ENCODE measurements at places on chromosomes 13 and 19.

DNA sequence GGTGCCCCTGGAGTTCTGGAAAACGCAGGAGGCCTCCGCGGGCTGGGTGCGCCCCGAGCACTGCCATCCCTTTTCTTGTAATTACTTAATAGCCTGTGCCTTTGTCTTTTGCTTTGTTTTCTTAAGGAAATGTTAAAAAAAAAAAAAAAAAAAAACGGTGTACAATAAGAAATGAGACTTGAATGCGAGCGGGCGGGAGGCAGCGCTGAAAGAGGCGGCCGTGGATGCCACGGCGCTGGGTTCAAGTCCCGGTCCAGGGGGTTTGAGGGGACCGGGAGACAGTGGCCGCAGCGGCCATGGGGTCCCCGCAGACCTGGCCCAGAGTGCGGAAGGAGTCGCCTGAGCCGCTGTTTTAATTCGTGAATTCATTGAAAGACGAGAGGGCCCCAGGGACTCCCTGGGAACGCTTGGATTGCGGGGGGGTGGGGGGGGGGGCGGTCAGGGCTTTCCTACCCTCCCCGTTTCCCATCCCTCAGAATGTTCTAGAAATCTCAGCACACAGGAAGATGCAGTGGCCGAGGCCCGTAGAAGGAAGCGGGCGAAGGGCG, 349.2 kb upstream of the ARGLU1 start:
- DNase-seq: no peak

DNA sequence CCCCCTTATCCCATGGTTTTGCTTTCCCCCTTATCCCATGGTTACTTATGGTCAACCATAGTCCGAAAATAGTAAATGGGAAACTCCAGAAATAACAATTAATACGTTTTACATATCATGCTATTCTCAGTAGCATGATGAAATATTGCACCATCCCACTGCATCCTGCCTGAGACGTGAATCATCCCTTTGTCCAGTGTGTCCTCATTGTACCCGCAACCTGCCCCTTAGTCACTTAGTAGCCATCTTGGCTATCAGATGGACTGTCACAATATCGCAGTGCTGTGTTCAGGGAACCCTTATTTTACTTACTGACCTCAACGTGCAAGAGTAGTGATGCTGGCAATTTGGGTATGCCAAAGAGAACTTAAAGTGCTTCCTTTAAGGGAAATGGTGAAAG, 10.5 kb upstream of the NBEA start:
- no peak for DNase-seq

GRCh38 chr19:38331728-38332127, 3.9 kb upstream of the CATSPERG start:
- DNase-seq: no peak

DNA sequence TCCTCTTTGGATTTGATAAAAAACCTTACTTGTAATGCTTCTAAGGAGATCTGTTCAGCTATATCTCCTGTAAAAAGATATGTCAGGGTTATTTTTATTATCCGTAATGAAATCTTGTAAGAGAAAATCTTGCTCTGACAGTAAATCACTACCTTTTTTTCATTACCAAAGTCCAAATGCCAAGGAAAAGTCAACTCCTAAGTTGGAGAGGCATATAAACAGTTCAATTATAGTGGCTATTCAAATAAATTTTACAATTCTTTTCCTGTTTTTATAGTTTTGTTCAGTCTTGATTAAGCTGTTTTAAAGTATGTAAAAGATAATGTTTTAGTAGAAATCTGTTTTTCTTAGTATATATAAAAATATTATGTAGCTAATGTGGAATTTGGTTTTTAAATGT, 9.0 kb downstream of the KCTD4 start:
- DNase-seq: no peak

GRCh38 chr19:7872306-7873204, 1.6 kb downstream of the PRR36 start:
- DNase-seq: no peak

DNA sequence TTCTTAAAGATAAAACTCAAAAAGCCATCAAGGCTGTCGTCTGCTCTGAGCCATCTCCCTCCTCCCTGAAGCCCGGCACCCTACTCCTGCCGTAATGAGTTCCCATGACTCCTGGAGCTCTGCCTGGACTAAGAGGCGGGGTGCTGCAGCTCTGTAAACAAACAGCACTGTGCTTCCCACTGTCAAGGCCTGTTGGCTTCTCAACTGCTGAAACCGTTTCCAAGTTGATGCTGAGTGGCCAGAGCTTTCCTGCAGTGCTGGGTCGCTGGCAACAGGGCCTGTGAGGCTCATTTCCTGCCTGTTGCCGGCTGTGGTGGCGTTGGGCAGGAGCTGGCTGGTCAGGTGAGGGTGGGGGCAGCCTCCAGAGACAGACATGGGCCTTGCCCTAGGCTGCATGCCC, 26.7 kb upstream of the ISYNA1 start:
- DNase-seq: no peak

GRCh38 chr19:46601318-46602224, at the start of gene CALM3:
Gene CALM3, plus strand, starts transcription at chr19:46601330. Its CDS starts 105 bp downstream, at chr19:46601435.
- no peak for DNase-seq

DNA sequence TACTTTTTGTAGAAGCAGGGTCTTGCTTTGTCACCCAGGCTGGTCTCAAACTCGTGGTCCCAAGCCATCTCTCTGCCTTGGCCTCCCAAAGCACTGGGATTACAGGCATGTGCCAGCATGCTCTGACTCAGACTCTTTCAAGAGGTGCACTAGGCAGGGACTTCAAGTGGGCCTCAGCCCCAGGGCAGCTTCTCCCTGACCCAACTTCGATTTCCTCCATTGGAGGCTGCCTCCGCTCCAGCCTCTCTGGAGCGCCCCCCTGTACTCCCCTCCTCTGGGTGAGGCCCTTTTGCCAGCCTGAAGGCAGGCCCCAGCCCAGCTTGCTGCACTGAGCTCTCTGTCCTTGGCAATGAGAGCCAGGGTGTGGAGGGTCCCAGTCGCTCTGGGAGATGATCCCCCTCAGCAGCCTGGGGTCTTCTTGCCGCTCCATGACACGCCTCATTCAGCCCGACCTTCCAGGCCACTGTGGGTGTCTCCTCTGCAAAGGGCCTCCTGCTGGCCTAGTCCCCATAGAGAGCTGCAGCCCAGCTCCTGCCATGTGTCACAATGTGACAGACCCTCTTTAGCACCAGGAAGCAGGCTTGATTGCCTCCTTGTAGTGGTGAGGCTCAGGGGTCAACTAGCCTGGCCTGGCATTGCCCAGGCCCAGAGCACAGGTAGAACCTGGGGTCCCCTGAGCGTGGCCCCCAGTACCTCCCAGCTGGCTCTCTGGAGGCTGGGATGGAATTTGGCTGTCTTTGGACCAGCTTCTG, 16.4 kb downstream of the CARM1 start:
- no peak for DNase-seq

- DNase-seq: no peak
Observed at GRCh38 chr19:3691726-3692125, 8.5 kb downstream of the PIP5K1C start.

DNA sequence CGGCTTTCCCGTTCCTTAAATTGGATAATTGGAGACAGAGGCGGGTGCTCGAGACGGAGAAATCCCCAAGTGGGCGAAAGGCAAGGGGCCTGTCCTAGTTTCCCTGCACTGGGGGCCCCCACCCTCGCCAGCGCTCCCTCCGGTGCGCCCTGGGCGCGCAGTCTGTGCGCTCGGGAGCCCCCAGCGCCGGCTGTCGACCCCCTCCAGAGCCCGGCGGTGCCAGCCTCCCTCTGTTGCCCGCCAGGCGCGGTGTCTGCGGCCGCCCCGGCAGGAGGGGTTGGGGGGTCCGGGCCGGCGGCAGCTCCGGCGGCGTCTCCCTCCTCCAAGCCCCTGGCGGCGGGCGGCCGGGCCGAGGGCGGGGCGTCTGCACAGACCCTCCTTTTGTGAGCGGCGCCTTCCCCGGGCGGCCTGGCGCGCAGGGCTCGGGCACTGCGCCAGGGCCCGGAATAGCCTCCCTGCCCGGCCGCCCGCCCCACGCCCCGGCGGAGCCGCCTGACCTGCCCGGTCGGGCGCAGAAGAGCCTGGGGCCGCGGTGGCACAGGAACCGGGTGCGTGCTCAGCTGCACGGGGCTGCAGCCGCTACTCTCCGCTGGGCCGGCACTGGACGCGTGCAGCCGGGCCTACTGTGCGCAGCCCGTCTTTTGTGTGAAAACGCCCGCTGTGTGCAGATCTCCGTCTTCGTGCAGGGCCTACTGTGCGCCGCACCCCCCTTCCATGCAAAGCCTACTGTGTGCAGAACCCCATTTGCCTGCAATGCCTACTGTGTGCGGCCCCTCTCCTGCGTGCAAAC, 13.2 kb downstream of the GADD45B start:
- DNase-seq: peak; percentile 14

DNA sequence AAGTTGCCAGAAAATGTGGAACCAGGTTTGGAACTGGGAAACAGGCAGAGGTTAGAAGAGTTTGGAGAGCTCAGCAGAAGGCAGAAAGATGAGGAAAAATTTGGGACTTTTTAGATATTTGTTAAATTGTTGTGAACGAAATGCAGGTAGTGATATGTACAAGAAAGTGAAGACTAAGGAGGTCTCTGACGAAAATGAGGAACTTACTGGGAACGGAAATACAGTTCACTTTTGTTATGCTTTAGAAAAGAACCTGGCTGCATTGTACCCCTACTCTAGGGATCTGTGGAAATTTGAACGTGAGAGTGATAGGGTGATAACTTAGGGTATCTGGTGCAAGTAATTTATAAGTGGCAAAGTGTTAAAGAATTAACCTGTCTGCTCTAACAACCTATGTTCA, 632.4 kb downstream of the SLITRK5 start:
- no peak for DNase-seq

GRCh38 chr19:54418030-54418929, 3.0 kb downstream of the TTYH1 start:
- DNase-seq: no peak

DNA sequence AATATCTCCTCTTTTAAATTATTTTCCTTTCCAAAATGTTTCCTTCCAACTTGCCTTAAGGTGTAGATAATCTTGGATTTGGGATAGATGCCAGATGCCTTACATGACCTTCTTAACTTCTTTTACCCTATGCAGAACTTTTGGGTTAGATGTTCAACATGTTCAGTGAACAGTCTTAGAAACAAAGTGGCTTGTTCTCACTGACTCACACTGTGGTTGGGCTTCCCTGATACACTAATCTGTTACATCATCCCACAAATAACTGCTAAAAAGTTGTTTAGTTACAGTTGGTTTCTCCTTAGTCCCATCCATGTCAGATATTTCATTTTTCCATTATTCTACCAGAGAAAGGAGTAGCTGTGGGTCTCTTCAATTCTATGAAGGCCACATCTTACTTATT, 2638.2 kb downstream of the PCDH9 start:
- DNase-seq: no peak

- no peak for DNase-seq
Observed at GRCh38 chr13:89455741-89456140, 1784.6 kb downstream of the SLITRK5 start.

DNA sequence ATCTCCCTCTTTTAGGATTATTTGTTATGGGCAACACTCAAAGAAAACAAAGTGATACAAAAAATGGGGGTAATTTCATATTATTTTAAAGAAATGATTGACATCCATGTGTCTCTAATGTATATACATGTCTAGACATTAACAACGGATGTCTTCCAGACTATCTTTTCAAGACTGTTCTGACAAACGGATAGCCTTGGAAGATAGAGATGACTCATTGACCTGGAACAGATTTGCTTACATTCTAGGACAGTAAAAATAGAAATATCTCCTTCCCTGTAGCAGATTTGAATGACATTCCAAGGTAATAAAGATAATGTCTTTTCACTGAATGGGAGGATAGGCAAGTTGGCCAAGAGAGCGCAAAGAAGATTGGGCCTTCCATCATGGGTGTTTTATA, 26.2 kb upstream of the SLITRK6 start:
- DNase-seq: no peak

GRCh38 chr19:4472174-4472974, at the start of gene HDGFL2:
Gene HDGFL2, plus strand, starts transcription at chr19:4472297. Its CDS starts 54 bp downstream, at chr19:4472351.
- DNase-seq: no peak

DNA sequence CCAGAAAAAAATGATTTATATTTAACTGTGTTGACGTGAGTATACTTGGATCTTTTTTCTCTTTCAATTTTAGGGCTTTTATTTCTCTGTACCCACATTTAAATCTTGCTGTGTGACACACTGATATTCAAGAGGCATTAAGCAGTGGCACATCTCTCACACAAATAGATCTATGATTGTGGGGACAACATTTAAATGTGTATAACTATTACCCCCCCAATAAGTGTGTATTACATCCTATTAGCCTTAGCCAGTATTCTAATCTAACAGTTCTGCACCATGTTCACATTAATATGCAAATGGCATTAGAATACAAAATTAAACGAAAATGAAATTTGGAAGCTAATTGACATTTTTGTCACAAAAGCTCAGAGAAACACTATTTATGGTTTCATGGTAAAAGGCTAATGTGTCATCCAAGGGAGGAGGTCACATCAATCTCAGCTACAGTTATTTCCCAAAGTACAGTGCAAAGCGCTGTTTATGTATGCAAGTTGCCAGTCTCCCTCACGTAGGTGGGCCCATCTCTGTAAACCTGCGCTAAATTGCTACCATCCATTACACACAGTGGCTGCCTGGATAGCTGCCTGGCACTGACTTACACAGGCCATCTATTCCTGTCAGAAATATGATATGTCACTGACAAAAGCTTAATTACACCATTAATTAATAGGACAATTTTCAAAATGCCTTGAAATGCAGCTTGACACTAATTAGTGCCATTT, 984.7 kb upstream of the PCDH9 start:
- no peak for DNase-seq

- DNase-seq: no peak
Observed at GRCh38 chr19:8571006-8571411, 6.2 kb downstream of the MYO1F start.

DNA sequence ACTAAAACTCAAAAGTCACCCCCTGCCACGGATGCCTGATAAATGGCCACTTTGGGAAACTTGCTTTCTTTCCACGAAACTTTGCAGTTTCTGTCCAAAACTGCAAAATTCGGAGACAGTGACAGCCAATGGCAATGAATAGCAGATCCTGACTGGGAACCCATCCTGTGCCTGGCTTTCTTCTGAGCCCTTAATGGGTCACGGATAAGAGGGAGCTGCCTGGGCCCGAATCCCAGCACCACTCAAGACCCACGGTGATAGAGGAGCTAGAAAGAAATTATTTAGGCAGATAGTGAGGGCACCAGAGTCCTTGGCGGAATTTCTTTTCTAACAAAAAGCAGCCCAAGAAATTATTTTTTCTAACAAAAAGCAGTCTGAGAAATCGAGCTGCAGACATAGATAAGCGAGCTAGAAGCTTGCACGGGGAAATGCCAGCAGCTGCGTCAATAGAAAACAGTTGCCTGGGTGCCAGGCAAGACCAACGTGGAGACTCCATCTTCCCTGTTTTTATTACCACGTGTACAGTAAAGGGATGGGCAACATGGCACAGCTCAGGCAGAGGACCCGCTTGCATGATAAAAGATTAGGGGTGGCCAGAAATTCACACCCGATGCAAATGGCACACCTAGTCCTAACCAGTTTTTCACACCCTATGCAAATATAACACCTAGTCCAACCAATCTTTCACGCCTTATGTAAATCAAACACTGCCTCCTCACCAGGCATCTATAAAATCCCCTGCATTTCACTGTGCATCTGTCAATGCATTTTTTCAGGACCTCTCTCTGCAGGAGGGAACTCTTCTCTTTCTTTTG, 7.1 kb upstream of the HSH2D start:
- no peak for DNase-seq
